T-helper 2 cell (primary cell): ENCODE measurements at places on chromosomes 16 and 17.

DNA sequence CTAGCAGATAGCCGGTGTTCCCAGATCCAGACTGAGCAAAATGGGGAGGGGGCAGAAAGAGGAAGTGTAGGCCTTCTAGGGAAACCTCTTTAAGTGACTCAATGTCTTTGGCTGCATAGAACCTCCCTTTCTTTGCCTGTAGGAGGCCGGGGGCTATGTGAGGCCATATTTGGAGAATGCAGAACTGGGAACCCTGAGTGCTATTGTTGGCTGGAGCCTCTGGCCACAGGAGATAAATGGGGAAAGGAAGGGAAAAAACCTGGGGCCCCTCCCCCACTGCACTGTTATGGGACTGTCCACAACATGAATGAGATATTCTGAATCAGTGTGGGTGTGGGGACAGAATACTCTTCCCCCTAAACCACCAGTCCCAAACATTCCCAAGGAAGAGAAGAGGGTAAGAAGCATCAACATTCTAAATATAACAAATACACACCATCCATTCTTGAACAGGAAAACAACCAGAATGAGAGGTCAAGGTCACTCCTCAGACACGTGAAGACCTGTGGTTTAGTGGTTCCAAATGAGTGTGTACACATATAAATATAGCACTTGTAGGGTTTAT, 2.4 kb downstream of the VPS25 start:
- DNase-seq = no peak

DNA sequence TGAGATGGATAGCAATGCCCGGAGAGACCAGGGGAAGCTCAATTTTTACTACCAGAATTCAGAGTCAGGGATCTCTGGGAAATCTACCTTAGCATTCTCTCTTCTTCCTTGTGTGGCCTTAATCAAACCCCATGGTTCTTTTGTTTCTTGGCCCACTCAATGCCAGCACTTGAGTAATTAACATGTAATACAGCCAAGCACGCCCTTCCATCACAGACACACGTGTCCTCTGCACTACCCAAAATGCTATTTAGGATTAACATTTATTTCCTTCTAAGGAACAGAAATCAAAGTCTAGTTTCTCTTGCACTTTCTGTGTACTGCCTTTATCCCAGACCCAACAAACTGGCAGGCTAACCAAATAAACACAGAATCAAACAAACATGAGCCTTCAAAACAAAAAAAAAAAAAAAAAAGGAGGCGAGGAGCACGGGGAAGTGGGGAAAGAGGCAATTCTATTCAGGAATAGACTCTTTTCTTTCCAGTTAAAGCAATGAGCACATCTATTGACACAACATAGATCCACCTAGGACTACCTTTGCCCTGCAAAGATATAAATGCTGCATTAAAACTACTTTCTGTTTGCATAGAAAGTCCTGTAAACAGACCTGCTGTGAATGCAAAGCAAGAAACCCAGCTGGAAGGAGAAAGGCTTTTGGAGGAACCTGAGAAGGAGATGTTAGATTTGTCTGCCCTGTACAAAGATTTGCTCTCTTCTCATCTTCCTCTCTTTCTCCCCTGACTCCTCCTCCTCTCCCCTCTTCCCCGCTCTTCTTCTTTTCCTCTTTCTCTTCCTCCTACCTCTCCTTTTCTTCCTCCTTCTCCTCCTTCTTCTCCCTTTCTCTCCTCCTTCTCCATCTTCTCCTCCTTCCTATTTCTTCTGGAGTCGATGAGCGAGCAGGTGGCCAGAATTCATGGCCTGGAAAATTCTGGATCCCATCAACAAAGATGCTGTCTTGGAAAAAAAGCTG, 294.4 kb downstream of the NPIPA8 start:
- no peak for DNase-seq

DNA sequence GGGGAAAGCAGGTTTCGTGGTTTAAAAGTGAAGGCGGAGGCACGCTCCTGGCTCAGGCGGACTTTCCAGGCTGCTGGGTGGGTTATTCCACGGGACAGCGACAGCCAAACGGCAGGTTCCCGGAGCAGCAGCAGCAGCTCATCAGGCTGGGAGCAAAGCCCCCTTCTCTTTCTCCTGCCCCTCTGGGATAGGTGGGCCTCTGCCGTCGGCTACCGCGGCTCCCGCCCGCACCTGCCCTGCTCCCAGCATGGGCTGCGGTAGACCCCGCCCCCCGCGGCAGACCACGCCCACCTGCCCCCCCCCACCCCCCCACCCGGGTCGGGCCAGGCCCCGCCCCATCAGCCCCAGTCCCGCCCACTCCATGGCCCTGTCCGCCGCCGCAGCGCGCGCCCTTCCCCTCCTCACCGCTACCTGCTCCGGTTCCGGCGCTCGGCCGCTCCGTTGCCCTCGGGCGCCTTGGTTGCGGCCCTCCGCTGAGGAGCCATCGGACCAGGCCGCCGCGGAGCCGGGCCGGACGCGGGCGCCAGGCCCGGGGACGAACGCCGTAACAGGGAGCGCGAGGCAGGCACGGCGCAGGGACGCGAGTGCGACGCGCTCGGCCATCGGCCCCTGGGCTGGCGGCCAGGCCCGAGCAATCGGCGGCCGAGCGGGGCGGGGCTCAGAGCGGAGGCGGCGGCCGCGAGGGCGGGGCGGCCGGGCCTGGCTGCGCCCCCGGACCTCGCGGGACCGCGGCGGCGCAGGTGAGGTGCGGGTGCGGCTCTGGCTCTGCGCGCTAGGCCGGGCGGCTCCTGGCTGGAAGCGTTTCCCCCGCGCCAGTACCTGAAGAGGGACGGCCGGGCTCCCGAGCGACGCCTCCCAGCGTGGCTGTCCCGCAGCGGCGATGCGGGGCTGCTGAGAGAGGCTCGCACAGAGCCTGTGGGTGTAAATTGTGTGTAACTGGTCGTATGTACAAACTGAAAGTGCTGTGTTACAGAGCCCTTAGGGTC, at the start of the genes HEXD and OGFOD3:
TSS of gene HEXD (plus strand) at position 347 of the 986 bp plus-strand sequence. CDS start 1,453 bp downstream, outside the sequence.
TSS of gene OGFOD3 (minus strand) at position 586 of the 986 bp plus-strand sequence. CDS start at position 485, 101 bp downstream.
- DNase-seq = peak; percentile 94

- no peak for DNase-seq
These were observed 7.7 kb upstream of the C16orf78 start for GRCh38 chr16:49365711-49366509.

- DNase-seq = no peak
These were observed 26.3 kb upstream of the MGAT5B start for GRCh38 chr17:76841776-76842405.

DNA sequence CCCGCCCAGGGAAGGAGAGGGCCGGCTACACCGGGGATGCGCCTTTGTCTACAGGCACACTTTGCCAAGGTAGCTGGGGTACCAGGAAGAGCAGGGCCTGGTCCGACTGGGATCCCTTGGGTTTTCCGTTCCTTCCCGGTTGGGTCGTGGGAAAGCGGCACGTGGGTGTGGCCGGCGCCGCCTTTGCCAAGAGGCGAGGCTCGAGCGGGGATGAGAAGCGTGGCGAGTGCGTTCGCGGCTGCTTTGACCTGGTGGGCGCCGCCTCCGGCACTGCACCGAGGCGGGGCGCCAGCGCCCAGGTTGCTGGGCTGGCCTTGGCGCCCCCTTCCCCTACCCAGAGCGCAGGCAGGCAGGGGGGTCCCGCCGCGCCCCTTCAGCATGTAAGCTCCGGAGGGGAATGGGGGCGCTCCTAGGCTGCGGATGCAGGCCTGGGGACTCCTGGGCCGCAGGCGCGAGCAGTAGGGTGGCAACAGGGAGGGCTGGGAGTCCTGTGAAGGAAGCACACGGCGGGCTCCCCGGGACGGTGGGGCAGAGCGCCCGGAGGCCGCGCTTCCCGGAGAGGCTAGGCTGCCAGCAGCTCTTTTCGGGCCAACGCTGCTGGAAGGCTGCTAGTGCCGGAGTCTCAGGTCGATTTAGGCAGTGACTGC, 2.0 kb downstream of the HAS3 start:
- no peak for DNase-seq
